ENCODE measurements at places on chromosomes 13 and 19.

DNA sequence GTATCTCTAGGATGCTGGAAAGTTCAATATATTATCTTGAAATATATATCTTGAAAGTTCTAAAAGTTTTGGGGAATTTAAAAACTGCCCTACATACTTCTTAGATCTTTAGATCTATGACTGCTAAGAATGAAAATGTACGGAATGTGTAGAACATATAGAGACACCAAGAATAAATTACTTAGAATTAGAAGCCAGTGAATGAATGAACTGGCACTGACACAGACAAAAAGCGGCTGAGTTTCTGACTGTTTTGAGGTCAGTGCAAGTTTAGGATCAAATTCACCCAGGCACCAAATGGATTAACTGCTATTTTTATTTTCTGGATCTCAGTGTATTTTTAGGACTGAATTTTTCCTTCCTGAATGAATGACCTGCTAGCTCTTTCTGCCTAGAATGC lies 411.2 kb downstream of the KCTD12 start:
- no peak for DNase-seq

GRCh38 chr13:94849254-94849653 lies 136.9 kb upstream of the SOX21 start:
- no peak for DNase-seq

- DNase-seq: no peak
Measured at GRCh38 chr13:44421853-44422525, 48.4 kb downstream of the SERP2 start.

DNA sequence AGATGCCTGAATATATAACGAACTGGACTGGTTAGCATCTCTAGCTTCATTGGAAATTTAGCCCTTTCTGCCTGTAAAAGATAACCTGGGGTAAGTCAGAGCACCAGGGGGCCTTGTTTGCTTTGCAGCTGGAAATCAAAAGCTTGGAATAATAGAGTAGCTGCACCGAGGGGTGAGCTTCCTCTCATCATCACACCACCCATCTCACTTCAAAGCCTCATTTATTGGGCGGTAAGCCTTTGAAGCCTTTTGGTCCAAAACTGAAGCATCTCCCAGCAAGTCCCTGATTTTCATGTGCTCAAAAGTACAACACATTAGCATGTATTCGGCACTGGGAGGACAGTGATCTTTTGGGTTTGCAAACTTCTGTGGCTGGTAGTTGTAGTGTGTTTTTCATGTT lies 405.1 kb downstream of the FOXO1 start:
- DNase-seq: no peak
